Fibroblast of mammary gland (primary cell): ENCODE measurements at places on chromosomes 16 and 17.

DNA sequence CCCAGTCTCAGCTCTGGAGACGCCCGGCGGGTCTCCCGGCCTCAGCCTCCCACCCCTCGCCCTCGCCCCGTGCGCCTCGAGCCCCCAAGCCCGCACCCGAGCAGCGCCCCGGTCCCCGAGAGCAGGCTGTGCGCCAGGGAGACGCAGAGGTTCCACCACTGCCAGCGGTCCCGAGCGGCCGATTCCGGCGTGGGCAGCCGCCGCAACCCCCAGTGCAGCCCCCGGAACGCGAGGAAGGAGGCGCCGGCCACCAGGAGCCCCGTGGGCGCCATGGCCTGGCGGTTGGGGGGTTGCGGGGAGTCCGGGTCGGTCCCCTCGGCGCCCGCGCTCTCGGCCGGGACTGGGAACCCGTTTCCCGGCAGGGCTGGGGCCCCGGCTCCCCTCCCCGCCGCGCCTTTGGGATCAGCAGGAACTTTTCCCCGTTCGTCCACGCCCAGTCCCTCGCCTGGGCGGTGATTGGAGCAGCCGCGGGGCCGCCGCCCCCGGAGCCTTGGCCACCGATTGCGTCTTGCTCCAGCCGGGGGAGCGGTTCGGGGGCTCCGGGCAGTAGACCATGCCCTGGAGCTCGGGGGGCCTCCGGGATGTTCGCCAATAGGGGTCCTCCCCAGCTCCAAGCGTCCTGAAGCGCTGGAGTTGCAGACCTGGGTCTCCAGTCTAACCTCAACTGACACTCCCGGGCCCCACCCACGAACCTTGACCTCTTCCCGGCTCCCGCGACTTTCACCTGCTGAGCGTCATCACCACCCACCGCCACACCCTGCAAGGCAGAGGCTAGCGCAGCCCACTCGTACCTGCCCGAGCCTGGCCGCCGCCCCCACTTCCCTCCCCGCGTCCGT, at the start of gene TLCD2:
TSS of gene TLCD2 (minus strand) at position 407 of the 836 bp plus-strand sequence. CDS start at position 272, 135 bp downstream.
- peak; percentile 51 for DNase-seq

GRCh38 chr17:28902819-28903545, at the start of gene DHRS13:
TSS of gene DHRS13 (minus strand) at chr17:28903079. CDS start at chr17:28902944, 135 bp downstream.
- peak; percentile 81 for DNase-seq

DNA sequence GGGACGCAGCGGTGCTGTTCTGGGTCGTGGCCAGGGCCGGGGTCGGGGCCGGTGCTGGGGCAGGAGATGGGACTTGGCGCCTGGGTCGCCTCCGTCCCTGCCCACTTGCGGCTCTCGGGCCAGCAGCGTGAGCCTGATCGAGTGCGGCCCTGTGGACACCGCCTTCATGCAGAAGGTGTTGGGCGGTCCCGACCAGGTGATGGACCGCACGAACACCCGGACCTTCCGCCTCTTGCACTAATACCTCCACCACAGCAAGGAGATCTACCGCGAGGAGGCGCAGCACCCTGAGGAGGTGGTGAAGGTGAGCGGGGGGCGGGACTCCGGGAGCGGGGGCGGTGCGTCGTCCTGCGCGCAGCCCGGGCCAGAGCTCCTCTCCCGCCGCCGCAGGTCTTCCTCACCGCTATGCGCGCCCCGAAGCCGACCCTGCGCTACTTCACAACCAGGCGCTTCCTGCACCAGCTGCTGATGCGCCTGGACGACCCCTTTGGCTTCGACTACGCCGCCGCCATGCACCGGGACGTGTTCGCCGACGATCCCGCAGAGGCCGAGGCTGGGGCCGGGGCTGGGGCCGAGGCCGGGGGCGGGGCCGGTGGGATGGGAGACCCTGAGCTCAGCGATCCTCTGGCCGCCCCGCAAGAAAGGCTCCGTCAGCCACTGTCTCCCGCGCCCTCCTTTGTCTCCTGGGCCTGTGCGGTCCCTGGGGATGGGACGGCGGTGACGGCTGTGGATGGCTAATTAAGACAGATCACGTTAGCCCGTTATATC, 4.5 kb upstream of the HSD17B1 start:
- DNase-seq: no peak

DNA sequence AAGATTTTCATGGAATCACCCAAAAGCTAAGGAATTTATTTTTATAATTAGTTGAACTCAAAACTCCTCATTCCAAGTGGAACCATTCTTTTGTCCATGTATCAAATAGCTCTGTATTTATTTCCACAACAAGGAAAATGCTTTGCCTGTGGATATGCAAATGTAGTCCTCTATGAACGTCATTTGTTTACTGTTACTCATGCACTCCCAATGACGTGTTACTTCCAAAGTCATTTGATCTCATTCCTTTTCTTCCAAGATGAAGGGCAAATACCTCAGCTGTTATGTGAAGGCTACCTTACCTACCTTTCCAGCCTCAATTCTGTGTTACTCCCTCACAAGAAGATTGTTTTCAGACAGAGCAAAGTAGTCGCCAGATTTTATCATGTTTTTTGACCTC, 83.7 kb downstream of the ITFG1 start:
- DNase-seq: peak; percentile 25
